Fibroblast of skin of right quadriceps (primary cell): ENCODE measurements at places on chromosomes 13 and 19.

DNA sequence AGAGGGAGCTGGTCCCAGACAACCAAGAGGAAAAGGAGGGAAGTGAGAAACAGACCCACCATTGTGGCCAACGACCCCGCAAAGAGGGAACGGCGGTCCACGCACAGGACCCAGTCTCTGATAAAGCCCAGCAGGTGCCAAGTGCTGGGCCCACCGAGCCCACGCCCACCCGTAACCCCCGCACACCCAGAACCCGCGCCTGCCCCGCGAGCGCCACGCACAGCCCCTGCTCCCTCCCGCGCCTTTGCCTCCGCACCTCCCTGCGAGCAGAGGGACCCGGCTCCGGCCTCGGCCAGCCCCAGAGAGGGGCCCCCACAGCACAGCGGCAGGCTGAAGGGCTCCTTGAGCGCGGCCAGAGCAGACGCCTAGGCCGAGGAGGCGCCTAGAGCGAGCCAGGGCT lies 1192.2 kb downstream of the PCDH17 start:
- no peak for DNase-seq

DNA sequence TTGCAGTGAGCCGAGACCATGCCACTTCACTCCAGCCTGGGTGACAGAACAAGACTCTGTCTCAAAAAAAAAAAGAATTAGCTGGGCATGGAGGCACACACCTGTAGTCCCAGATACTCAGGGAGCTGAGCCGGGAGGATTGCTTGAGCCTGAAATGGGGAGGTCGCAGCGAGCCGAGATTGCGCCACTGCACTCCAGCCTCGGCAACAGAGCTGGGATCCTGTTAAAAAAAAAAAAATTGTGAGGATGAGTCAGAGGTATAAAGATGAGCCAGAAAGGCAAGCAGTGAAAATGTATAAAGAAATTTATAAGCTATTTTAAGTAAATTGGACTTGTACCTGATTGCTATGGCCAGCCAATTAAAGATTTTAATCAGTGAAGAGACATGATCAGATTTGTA lies 21.1 kb downstream of the KBTBD6 start:
- no peak for DNase-seq

GRCh38 chr19:3224346-3225168 lies at the start of gene CELF5:
Gene CELF5, plus strand, starts transcription at chr19:3224661. Its CDS starts 79 bp downstream, at chr19:3224740.
- DNase-seq = peak; percentile 23

GRCh38 chr13:42007844-42008243 lies 40.6 kb upstream of the DGKH start:
- DNase-seq = peak; percentile 52

- no peak for DNase-seq
These were observed 257.9 kb downstream of the COG6 start for GRCh38 chr13:39913339-39913738.

DNA sequence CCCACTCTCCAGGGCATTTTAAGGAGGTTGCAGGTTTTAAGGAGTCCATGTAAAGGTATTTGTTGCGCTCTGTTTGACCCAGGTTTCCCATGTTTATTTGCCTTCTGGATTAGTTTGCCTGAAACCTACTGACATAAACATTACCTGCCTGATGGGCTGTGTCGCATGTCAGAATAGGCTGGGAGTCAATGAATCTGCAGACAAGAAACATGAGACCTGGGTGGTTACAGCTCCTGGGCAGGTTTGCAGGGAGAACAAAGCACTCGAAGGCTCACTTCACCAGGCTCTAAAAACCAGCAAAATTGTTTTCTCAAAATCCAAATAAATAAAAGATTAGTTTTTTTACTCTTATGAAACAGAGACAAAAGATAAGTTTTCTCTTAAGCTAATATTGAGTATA lies 114.4 kb upstream of the SERTM1 start:
- DNase-seq = no peak

DNA sequence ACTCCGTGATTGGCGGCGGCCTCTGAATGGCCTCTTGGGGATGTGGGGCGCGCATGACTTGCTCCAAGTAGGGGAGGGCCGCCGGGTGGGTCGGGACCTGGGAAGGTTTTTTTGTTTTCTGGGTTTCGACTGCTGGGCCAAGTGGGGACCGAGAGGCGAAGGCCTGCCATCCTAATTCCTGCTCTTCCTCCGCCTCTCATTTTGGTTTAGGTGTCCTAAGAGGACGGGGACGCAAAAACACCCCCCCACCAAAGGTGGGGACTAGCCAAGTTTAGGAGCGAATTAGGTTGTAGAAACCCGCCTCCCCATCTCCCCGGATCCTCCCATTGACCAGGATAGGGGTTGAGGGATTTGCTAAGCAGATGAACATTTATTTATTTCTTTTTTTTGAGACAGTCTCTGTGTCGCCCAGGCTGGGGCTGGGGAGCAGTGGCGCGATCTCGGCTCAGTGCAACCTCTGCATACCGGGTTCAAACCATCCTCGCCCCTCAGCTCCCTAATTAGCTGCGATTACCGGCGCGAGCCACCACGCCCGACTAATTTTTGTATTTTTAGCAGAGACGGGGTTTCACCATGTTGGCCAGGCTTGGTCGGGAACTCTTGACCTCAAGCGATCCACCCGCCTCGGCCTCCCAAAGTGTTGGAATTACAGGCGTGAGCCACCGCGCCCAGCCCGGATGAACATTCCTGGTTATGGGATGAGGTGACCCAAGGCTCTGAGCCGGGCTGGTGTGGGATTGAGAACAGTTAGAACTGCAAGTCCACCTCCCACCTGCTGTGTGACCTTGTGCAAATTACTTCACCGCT lies 838 bp downstream of the PPP2R1A start:
- DNase-seq = peak; percentile 53

DNA sequence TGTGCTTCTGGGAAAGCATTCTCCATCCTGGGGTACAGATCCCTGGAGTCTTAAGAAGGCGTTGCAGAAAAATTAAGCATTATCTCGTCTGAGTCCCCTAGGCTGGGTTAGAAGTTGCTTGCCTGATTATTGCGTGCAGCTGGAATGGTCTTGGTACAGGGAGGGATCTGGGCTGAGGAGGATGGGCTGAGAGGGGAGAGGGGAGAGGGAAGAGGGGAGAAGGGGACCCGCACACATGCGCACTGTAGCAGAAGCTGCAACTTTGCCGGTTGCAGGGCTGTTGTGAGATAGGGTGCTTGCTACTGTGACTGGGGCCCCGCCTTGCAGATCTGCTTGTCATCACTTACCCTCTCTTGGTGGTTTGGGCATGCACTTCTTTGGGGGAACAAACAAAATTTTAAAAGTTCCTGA lies 316.8 kb downstream of the DLEU7 start:
- no peak for DNase-seq

DNA sequence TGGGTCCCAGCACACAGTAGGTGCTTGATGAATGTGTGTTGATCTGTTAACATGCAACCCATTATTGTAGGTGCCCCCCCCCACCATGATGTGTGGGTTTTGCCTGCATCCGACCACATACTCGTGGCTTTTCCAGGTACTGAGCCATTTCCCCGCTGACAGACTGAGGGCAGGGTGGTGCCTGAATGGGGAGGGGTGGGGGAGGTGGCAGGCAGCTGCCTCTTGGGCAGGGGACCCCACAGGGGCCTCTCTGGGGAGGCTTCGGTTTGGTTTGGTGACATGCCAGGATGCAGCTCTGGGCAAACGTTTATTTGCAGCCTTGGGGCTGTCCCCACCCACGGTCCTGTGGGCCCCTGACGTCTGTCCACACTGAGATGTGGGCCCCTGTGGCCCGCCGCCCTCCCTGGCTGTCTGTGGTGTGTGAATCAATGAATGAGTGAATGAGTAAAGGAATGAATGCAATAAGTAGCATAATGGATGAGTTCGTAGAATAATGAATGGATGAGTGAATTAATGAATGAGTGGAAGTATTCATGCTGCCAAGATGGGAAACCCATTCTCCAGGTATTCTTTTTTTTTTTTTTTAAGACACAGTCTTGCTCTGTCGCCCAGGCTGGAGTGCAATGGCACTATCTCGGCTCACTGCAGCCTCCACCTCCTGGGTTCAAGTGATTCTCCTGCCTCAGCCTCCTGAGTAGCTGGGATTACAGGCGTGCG lies 9.0 kb upstream of the JUND start:
- no peak for DNase-seq

- no peak for DNase-seq
These were observed 275.5 kb downstream of the ITGBL1 start for GRCh38 chr13:101728021-101728420.

DNA sequence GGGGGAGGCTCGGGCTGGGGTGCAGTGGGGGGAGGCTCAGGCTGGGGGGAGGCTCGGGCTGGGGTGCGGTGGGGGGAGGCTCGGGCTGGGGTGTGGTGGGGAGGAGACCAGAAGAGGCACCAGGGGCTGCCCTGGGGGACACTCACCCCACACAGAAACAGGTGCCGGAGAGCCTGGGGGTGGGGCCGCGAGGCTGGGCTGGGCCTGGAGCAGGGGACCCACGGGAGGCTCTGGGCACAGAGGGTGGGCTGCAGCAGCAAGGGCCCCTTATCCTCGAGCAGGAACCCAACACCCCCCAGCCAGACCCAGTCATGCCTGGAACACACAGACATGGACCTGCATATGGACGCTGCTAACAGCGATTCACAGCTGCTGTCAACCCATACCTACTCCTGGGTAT lies 34.3 kb downstream of the GPX4 start:
- DNase-seq = no peak

DNA sequence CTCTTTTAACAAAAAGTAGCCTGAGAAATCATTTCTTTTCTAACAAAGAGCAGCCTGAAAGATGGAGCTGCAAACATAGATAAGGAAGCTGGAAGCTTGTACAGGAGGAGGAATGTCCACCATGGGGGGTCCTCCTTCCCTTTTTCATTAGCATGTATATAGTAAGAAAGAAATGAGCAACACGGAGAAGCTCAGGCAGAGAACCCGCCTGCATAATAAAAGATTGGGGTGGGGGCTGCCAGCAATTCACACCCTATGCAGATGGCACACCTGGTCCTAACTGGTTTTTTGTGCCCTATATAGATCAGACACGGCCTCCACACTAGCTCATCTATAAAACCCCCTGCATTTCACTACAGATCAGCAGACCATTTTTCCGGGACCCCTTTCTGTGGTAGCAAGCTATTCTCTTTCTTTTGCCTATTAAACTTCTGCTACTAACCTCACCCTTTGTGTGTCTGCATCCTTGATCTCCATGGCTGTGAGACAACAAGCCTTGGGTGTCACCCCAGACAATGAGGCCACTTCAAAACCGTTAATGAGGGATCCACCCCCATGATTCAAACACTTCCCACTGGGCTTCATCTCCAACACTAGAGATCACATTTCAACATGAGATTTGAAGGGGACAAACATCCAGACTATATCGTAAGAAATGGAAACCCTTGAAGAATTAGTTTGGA lies 167.5 kb upstream of the FREM2 start:
- no peak for DNase-seq

- DNase-seq = peak; percentile 90
These were observed 43.6 kb downstream of the ARHGAP35 start for GRCh38 chr19:46904114-46905060.

DNA sequence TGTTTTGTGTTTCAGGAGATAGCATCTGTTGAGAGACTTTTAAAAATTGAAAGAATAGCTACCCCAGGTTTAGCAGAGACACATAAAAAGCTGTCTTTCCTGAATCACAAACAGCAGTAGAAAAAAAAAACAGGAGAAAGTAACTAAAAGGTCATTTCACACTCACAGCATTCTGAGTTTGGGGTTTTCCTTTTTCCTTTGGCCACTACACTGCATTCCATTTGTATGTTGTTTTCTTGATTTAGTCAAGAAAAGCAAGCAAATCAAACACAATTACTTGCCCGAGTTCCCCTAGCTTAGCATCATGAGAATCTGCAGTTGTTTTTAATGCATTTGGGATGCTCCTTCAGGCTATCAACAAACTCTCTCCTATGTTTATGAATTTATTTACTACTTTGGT lies 161.0 kb downstream of the KCTD12 start:
- peak; percentile 24 for DNase-seq

GRCh38 chr13:44406617-44407016 lies 33.0 kb downstream of the SERP2 start:
- no peak for DNase-seq

DNA sequence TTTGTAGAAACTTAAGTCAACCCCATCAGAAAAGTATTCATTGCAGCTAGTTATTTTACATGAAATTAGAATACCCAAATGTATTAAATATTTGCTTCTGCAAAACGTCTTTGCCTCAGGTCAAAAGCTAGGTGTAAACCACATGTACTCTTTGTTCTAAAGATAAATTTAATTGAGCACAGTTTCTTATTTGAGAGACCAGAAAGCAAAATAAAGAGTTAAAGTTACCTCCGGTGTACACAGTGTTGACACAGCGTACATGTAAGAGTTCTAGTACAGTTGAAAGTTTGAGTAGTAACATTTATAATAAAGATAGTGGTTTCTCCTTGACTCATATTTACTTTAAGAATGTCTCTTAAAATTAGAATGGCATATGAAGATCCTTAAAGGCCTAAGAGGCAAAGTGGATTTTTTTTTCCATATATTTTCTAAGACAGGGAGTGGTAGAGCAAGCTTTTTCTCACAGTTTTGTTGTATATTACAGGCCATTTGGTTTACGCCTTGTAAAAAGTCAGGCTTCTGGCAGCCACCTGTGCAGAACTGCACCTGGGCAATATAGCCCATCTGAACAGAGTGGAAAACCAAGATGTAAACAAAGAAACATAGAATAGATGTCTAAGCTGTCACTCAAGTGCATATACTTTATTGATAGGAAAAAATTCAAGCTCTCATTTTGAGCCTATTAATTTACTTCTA lies 2.9 kb downstream of the LRCH1 start:
- DNase-seq = no peak

DNA sequence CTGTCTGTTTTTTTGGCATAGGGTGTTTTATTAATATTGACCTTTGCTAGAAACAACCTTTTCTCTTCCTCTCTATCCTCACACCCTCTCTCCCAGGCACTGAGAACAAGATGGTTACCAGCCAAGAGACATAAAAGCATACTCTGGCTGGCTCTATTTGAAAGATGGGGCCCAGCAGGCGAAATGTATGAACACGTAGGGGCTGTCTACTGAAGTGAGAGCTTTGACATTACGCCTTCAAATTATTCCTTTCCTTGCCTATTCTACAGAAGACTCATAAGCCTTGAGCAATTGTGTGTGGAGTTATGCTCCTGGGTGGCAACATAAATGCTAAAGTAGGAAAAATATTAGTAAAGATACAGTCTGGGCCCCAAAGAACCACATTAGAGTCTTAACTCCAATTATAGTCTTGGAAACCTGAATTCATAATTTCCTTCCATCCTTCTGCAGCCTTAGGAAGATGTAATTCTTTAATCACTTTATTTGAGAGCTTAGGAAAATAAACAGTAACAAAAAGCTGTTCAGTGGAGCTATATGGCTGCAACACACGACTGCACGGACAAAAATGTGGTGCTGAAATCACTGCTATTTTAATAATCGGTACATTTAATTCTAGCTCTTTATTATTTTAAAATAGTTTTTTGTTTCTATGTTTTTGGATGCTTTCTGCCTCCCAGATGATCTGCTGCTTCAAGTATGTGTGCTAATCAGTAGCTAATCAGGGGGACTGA lies 122.3 kb upstream of the RNF113B start:
- no peak for DNase-seq

- no peak for DNase-seq
These were observed 233.4 kb downstream of the KCNRG start for GRCh38 chr13:50248516-50249143.
